Astrocyte of the cerebellum (primary cell): ENCODE measurements at places on chromosomes 4 and X.
A peak's percentile ranks its signal among the peaks of the same experiment; 100 is the strongest.

DNA sequence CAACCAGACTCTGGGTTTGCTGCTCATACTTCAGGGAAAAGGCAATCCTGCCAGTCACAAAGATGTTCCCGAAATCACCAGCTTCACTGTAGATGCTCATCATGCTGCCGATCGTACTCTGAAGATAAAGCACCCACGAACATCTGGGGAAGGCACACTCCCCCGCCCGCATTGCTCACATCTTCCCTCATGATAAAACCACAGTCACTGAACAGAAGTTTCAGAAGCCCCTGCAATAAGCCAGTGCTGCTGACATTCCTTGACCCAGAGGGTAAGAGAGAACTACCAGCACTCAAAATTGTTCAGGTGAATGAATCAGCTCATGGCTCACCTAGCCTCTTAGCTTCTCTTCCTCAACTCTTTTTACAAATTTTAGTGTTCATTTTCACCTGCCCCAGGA lies 43.1 kb downstream of the SRPX2 start:
- DNase-seq: no peak

DNA sequence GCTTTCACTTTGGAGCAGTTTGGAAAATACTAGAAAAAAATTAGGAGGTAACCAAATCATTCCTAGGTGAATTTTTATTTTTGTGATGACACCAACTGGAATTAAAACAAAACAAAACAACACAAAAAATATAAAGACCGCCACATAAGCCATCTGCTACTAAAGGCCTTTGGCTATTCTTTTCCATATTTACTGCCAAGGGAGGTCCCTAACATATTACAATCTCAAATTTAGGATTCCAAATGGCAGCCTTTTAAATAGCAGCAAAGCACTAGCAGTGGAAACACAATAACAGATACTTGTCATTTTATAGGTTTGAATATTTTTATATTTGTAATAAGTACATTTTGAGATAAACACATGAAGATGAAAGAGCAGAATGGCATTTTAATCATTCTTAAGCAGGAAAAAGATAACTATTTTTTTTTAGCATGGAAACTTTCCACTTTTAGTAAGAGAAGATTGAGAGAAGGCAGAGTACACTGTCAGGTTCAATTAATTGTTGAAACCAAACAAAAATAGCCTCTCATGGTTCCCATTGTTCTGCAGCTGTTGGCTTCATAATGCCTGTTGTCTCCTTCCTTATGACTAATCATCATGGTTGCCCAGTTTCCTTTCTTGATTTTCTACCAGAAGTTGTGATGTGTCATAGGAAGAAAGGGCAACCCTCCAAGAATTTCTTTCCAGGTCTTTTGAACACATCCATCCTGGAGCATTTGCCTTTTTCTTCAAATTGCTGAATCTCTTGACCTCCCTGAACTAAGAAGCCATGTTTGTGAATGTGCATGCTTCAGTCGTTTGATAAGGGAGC lies 219.0 kb upstream of the EMCN start:
- DNase-seq: peak; percentile 95

DNA sequence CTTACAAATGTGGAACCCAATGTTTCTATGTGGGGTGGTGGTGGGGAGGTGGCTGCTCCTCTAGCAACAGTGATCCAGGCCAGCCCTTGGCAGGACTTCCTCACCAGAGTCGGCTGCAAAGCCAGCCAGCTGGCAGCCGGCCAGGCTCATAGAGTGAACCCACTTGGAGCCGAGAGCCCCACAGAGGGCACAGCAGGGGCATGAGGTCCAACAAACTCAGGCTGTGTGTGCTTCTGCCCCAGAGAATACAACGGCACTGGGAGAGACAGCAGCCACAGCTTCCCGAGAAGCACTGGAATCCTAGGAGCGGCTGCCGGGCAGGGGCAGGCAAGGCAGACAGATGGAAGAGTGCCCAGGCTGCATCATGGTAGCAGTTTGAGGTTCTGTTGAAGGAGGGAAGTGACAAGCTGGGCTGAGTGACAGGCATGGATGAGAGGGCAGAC lies 23.5 kb upstream of the SOWAHD start:
- DNase-seq: no peak

DNA sequence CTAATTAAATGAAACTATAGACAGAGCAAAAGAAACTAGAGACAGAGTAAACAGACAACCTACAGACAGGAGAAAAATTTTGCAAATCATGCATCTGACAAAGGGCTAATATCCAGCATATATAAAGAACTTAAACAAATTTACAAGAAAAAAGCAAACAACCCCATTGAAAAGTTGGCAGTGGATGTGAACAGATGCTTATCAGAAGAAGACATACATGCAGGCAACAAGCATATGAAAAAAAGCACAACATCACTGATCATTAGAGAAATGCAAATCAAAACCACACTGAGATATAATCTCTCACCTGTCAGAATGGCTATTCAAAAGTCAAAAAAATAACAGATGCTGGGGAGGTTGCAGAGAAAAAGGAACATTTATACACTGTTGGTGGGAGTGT lies 14.8 kb downstream of the ZNF280C start:
- DNase-seq: no peak

DNA sequence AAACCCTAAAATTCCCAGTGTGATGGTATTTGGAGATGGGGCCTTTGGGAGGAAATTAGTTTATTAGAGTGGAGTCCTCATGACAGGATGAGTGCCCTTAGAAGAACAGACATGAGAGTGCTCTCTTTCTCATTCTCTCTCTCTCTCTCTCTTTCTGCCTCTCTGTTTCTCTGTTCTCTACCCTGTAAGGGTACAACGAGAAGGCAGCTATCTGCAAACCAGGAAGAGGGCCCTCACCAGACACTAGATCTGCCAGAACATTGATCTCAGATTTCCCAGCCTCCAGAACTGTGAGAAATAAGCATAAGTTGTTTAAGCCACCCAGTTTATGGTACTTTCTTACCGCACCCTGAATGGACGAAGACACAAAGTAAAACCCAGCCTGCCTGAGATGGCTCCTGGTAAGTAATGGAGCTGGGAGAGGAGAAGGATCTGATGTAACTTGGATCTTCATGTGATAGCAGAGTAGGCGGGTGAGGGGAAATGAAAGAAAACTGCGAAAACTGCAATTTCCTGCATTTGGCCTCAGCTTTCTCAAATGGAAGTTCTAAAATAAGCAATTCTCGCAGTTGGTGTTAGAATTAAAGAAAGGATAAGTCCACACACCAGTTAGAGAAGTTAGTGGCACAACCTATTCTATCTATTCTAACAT lies 8.7 kb upstream of the CDS1 start:
- no peak for DNase-seq

DNA sequence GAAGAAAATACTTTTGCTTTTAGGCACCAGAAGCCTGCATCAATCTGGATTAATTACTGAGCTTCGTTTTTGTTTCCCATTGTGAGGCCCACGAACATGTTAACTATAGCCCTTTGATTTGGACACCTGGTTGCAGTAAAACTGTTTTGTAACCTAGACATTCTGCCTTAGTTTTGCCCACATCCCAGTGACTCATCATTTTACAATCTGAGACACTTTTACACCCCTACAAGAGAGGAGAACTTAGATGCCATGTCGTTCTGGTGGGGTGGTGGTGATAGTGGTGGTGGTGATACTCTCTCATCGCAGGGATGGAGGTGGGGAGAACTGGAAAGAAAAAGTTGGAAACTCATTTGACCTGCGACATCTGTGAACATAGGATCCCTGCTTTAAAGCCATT lies 1257.2 kb downstream of the ADGRL3 start:
- no peak for DNase-seq

DNA sequence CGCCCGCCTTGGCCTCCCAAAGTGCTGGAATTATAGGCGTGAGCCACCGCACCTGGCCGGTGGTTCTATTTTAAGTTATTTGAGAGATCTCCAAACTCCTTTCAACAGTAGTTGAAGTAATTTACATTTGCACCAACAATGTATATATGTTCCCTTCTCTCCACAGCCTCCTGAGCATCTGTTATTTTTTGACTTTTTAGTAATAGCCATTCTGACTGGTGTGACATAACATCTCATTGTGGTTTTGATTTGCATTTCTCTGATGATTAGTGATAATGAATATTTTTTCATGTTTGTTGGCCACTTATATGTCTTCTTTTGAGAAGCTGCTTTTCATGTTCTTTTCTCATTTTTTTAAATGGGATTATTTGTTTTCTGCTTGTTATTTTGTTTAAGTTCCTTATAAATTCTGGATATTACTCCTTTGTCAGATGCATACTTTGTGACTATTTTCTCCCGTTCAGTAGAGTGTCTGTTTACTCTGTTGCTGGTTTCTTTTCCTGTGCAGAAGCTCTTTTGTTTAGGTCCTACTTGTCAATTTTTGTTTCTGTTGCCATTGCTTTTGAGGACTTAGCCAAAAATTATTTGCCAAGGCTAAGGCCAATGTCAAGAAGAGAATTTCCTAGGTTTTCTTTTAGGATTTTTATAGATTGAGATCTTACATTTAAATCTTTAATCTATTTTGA lies 213.2 kb downstream of the ARHGAP24 start:
- DNase-seq: no peak

DNA sequence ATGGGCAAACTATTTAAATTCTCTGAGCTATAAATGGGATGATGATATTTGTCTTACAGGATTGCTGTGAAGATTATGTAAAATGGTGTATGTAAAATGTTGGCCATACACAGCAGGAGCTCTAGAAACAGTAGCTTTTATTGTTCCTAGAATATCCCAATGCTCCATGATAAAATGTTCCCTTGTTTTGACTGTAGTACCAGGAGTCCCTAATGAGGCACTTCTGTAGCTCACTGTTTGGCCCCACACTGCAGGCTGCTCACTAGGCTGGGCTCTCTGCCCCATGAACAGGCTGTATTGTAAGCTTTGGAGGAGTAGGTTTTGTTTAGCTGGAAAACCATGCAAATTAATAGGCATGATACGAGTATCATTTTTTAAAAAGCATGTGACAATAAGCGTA lies 3.3 kb upstream of the FGA start:
- DNase-seq: no peak

DNA sequence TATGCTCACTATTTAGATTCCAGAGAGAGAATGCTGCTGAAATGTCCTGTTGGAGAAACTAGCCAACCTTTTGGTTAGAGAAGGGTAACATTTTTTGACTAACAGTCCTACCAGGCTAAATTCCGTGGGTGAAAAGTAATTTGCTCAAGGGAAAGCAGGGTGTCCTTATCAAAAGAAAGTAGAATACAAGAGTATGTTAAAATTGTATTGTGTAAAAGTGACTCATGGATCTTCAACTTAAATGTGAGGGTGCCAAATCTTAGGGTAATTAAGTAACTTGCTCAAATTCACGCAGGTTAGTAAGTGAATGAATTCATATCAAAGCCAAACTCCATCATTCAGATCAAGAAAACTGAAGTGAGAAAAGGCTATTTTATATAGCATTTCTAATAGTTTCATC lies 81.7 kb downstream of the PCDH7 start:
- DNase-seq: no peak

DNA sequence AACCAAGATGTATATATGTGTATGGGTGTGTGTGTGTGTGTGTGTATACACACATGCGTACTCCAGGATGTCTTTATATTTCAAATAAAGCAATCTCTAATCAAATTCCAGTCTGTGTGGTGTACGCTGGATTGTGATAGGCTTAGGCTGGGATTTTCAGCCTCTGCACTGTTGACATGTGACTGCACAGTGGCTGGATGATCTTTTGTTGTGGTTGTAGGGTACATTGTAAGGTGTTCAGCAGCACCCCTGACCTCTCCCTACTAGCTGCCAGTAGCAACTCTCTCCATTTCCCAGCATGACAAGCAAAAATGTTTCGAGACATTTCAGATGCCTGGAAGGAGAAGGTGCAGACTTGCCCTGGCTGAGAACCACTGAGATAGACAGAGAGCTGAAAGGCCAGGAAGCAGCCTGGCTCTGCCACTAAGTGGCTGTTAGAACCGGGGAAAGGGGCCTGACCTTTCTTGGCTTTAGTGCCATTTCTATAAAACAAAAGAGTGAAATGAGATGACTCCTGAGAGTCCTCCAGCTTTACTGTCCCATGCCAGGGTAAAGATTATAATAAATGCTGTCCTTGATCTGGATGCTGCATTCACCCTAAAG lies 10.5 kb downstream of the PGM2 start:
- DNase-seq: no peak

GRCh38 chr4:125958519-125958918 lies 643.8 kb downstream of the FAT4 start:
- no peak for DNase-seq

DNA sequence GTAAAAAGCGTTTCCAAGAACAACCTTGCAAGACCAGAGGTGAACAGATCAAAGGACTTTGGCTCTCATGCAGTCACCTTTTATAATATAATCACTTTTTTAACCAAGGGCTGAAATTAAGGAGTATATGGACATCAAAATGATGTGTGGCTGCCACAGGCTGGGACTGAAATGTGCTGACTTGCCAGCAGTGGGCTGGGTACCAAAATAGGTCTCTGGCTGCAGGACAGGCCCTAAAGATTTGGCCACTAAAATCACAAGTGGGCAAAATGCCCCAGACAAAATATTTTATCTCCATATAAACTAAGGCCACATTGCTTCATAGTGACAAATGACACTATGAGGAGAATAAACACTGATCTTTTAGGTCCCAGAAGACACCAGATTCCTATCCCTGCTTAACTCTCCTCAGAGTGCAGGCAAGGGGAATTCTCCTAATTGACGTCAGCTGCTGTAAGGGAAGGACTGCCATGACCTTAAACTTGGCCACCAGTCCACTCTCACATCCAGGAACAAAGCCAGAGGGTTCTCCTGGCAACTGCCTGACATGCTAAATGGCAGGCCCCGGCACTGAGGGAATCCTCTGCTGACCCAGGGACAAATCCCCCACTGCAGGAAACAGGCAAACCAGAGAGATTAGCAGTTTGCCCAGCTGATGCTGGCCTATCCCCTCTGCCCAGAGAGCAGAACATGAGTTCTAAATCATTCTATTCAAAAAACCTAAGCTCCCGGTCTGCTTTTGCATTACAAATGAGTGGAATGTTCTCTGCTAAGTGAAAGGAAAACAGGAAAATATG lies 155.8 kb downstream of the PPP3CA start:
- DNase-seq: peak; percentile 87

DNA sequence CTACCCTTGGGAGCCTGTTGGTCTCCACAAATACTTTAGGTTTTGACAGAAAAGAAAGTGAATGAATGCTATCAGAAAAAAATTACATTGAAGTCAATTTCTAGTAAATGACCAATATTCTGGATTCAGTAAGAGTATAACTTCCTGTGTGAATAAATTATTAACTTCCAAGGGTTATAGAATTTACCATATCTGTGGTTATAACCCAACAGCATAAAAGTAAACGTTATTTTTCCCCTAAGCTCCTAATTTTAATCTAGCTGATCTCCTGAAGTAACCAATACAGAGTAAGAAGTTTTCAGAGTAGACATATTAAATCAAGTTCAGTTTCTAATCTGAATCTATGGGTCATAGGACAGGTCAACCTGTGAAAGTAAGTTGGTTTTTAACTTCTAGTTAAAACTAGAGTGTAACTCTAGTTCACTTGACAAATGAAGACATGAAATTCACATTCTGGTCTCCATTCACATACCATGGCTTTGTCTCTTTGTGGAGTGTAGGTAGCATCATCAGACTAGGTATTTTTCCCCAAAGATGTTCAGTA lies 22.8 kb downstream of the DTHD1 start:
- DNase-seq: no peak

- peak; percentile 74 for DNase-seq
Observed at GRCh38 chrX:154371017-154371788, 3.2 kb downstream of the FLNA start.

- DNase-seq: no peak
Observed at GRCh38 chr4:170698334-170698733, 608.6 kb upstream of the AADAT start.
